ENCODE measurements at places on chromosomes 11 and 22.
A peak's percentile ranks its signal among the peaks of the same experiment; 100 is the strongest.

DNA sequence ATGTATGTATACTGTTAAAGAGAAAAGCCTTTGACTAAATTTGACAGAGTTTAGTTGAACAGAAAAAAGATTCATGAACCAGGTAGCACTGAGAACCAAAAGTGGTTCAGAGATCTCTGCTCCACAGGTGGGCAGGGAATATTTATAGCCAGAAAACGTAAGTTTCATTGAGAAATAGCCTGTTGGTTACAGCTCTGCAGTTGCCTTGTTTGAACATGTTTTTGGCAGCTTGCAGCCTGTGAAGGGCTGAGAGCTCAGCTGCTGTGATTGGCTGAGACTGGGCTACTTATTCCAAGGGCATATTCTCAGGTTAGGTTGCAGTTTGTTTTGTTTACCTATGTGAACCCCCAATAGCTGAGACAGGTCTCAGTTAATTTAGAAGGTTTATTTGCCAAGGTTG is 13.5 kb upstream of the ZNF74 start:
- no peak for DNase-seq

- DNase-seq, result no peak
Measured at GRCh38 chr11:124896821-124897391, 759 bp downstream of the ROBO4 start.

DNA sequence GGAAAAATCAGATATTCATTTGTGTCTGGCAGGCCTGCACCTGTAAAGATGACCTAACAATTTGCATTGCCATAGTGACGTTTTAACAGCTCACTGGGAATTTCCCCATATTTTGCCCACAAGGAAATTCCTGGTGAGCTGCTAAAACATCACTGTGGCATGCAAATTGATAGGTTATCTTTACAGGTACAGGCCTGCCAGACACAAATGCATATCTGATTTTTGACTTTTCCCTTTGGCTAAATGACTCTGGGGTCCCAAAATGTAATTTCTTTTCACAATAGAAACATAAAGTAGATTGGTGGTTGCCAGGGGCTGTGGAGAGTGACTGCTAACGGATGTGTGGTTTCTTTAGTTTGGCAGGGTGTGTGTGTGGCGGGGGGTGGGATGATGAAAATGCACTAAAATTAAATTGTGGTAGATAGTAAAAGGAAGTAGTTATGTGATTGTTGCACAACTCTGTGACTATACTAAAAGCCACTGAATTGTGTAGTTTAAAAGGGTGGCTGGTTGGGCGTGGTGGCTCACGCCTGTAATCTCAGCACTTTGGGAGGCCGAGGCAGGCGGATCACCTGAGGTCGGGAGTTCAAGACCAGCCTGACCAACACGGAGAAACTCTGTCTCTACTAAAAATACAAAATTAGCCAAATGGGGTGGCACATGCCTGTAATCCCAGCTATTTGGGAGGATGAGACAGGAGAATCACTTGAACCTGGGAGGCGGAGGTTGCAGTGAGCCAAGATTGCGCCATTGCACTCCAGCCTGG is 18.5 kb upstream of the FEZ1 start:
- DNase-seq, result no peak

- DNase-seq, result no peak
Measured at GRCh38 chr22:30459181-30460052, 12.4 kb downstream of the SEC14L3 start.

GRCh38 chr11:724049-724777 is 18.2 kb downstream of the EPS8L2 start:
- no peak for DNase-seq

DNA sequence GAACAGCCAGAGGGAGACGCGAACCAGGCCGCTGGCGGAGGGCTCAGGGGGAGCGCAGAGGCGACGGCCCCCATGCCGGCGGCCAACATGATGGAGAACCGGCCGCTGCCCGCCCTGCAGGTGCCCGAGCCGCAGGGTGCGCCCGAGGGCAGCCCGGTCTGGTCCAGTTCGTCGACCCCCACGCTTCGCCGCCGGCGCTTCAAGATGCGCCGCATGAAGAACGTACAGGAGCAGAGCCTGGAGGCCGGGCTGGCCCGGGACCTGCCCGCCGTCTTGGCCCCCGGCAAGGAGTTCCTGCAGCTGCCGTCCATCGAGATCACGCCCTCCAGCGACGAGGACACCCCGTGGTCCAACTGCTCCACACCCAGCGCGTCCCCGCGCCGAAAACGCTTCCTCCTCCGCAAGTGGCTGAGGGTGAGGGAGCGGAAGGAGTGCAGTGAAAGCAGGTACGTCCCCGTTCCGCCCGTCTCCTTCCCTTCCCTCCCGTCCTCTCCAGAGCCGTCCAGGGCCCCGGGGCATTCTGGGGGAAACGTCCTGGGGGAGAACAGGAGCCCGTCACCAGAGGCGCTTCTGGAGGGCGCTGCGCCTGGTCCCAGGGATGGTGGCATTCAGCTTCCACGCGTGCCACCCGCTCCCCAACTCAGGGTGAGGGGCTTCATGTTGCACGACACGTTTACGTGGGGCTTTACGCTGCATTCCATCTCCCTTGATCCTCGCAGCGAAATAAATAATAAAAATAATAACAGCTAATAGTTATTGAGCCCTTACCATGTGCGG is 840 bp downstream of the GRAMD1B start:
- no peak for DNase-seq

DNA sequence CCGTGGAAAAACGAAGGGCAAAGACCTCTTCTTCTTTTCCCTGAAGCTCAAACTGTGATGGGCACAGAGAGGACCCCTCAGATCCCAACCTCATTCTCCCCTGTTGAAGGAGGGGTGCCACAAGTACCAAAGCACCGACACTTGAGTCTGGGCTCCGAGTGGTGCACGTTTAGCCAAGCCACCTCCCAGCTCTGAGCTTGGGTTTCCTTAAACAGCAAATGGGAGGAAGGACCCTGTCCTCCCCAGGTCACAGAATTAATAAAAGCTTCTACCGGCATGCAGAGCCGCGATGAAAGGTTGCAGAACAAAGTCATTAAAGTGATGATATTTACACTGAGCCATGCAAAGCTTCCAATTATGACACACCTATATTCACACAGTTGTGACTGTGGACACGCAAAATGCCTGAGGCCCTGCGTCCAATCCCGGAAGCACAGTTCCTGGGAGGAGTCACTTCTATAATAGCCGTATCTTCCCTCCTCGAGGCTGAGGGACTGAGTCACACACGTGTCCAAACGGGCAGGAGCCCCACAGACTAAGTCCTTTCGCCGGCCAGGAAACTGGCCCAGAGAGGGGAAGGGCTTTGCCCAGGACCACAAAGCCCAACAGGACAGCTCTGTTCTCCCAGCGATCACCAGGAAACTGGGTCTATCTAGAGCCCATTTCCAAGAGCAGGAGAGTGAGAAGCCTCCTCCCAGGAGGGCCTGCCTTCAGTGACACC is 922 bp upstream of the CSNK1E start:
- DNase-seq, result no peak

- no peak for DNase-seq
Measured at GRCh38 chr22:37320726-37321677, 38.7 kb downstream of the CYTH4 start.

GRCh38 chr11:72191961-72192381 is at the start of gene FOLR1:
Gene FOLR1, plus strand, starts transcription at chr11:72192140. Its CDS starts 34 bp downstream, at chr11:72192174.
- no peak for DNase-seq

GRCh38 chr11:96317571-96317970 is 25.4 kb downstream of the MAML2 start:
- DNase-seq, result no peak

DNA sequence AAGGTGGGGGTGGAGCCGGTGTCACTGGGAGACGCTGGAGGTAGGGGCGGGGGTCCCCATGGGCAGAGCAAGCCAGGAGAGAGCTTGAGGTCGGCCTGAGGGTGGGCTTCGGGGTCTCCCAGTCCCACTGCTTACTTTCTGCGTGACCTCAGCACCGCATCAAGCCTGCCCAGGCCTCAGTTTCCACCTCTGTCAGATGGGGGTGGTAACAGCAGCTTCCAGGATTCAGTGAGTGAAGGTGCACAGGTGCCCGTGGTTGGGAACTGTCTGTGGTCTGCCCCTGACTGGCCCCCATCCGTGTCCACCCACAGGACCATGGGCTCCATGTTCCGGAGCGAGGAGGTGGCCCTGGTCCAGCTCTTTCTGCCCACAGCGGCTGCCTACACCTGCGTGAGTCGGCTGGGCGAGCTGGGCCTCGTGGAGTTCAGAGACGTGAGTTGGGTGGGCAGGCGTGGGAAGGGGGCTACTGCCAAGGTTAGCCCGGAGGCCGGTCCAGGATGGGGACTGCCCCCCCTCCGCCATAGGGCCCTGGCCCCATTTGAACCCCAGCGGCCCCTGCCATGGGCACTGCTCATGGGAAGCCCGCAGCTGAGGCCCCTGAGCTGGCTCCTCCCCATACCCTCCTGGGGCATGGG is 2.2 kb downstream of the TCIRG1 start:
- DNase-seq, result no peak

- peak; percentile 61 for DNase-seq
Measured at GRCh38 chr22:32985899-32986765, 72.0 kb downstream of the SYN3 start.
